ENCODE measurements at places on chromosomes 5 and 9.

DNA sequence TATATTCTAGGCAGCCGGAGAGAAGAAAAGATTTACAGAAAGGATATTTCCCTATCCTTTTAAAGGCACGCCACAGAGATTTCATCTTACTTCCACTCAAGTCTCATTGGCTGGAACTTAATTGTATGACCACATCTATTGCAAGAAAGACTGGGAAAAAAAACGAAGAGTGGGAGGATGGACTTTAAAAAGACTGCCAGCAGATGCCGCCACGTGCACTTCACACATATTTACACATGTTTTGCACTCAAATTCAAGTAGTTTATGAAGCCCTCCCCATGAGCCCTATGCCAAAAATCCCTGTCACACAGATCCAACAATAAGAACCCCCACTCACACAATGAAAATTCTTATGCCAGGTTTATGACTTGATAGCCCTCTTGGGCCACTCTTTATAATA lies 138.5 kb upstream of the TYRP1 start:
- DNase-seq, result no peak

- DNase-seq, result no peak
These were observed 253.4 kb downstream of the ARRDC3 start for GRCh38 chr5:91129748-91130147.

DNA sequence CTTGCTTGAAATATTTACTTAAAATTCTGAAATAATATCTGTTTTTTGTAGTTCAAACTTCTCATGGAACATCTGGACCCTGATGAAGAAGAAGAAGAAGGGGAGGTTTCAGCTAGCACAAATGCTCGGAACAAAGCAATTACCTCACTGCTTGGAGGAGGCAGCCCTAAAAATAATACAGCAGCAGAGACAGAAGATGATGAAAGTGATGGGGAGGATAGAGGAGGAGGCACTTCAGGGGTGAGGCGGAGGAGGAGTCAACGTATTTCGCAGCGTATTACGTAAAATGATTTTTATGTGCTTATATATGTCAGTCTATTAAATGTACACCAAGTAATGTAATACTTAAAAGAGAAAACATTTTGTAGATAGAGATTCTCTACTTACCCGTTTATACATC lies 185.4 kb downstream of the CPLANE1 start:
- no peak for DNase-seq

- no peak for DNase-seq
These were observed 916 bp downstream of the SHLD3 start for GRCh38 chr5:65625743-65626142.

- no peak for DNase-seq
These were observed 13.0 kb downstream of the TNC start for GRCh38 chr9:115104908-115105307.

DNA sequence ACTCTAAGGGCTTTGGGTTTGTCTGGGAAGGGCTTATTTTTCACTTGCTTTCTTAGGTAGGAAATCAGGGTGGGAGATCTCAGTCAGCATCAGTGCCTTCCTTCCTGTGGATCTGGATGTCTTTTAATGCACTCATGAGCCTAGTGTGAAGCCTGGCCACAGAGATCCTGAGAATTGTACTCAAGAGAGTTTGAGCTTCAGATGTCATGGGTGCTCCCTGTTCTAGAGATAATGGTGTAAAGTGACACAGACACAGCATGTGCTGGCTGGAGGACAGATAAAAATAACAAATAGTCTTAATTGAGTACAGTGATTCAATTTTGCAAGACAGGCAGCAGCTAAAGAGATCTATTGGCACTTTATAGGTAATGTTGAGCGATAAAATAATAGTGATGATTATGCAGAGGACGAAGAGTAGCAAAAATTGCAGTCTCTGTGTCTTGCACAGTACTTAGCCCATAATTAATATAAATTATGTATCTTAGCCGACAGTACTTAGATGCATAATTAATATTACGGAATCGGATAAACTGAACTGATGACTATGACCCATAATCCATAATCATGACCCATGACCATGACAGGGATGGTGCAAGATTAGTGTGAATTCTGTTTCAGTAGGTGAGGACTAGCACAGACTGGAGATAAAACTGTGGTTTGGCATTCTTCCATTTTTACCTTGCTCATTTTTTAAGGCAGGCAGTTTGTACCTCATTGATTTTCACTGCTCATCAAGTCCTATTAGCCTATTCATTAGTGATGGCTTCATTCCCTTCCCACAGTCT lies 408.7 kb upstream of the PIK3R1 start:
- no peak for DNase-seq

DNA sequence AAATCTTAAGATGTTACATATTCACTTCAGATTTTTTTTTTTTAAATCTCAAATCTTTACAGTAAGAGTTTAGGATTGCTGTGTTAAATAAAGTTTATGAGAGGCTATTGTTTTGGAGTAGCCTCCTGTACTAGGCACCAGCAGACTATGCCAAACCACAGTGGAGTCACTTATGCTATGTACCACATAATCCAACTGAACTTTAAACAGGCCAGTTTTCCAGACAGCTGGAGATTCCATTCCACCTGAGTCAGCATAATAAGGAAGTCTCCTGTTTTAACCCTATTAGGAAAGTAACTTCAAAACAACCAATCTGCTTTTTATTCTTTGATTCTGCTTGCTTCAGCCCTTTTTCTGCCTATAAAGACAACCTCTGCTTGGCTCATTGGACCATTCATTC lies 205.2 kb downstream of the CSNK1G3 start:
- DNase-seq, result no peak

DNA sequence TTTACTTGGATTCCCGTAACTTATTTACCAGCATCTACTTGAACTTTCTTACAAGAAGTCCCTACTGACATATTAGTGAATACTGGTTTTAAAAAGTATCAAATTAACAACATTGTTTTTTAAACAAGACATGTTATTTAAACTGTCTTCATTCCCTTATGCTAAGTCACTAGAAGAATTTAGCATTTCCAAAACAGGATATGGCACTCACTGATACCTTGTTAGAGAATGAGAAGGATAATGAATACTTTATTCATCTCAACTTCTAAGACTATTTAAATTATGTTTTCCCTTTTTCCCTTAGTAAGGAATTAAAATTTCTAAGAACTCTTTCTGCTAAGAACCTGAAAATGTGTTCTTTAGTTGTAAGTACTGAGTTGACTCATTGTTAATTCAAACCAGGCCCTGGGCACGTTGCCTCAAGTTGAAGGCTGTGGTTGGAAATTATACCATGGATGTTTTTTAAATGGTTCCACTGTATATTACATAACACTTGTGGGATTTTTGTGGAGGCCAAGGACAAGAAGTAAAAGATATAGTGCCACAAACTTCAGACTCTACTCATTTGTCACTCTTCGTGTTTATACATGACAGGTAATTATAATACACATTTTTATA lies 219.0 kb upstream of the EDIL3 start:
- DNase-seq, result peak; percentile 82

- DNase-seq, result no peak
These were observed 6.3 kb downstream of the GDF9 start for GRCh38 chr5:132859889-132860437.

- no peak for DNase-seq
These were observed 110.1 kb downstream of the WNK2 start for GRCh38 chr9:93294011-93294410.

GRCh38 chr5:142478113-142478512 lies 153.3 kb upstream of the SPRY4 start:
- DNase-seq, result no peak

- no peak for DNase-seq
These were observed 434.5 kb upstream of the CDH9 start for GRCh38 chr5:27472871-27473270.

DNA sequence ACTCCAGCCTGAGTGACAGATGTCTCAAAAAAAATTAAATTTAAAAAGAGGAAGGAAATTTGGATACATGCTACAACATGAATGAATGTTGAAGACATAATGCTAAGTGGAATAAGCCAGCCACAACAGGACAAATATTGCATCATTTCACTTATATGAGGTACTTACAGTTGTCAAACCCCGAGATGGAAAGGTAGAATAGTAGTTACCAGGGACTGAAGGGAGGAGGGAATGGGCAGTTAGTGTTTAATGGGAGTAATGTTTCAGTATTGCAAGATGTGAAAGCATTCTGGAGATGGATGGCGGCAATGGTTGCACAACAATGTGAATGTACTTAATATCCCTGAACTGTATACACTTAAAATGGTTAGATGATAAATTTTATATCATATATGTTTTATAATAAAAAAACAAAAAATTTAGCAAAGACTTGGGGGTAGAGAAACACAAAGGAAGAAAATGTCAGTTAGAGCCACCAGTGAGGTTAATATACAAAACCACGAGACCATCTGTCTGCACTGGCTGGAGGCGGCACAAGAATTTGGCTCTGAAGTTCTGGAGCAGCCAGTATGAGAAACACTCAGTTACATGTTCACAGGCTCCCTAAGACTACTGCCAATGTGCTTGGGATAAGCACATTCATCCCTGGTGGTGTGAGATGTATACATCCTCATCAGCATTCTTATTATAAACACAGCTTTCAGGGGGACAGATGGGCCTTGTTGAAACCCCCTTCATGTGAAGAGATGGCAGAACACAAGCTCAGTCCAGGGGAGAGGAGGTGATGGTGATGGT lies 37.0 kb upstream of the RPS23 start:
- no peak for DNase-seq

DNA sequence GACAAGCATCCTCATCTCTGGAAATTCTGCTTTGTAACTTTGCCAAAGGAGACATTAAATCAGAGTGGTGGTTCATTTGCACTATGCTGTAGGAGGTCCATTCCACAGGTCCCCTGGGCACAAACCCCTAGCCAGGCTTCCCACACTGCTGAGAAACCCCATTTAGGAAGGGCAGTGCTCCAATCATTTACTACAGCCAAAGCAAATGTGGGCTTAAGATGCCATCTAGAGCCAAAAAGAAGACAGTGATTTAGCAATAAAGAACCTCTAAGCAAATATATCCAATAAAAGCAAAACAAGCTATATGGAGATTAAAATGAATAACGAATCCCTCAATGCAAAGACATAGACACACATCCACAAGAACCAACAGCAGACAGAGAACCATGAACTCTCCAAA lies 129.0 kb upstream of the ALDH1B1 start:
- DNase-seq, result no peak

DNA sequence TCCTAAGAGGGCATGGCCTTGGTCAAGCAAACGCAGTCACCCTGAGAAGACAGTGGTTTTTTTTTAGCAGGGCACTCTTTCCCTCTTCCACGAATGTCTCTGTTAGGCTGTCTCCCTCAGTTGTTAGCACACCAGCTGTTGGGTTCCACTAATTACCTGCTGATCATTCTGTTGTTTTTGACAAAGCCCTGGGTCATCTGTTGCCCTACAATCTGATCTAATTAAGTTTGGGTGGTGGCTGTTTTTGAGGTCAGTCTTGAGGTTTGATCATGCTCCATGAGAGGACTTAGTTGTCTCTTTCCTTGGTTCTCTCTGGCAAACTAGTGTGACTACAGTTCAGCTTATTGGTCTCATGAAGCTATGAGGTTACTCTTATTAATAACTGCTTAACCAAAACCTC lies 5.0 kb upstream of the PTPDC1 start:
- no peak for DNase-seq

DNA sequence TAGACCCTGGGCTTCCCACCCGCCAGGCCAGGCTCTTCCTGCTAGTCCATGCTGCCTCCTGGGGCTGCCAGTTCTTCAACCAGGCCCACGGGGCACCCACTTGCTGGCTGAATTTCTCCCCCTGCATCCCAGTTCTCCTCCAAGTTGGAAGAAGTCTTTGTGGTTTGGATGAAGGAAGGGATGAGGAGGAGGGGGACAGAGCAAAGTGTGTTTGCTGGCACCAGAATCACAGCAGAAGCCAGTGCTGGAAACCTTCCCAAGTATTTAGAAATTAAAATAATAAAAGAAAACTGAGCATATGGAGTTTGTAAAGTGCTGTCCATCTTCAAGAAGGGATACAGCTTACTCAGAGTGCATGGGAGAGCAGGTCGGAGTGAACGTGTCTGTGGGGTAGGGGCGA lies 19.4 kb upstream of the UNC5A start:
- no peak for DNase-seq

GRCh38 chr5:85278193-85278592 lies 893.5 kb upstream of the EDIL3 start:
- DNase-seq, result no peak

DNA sequence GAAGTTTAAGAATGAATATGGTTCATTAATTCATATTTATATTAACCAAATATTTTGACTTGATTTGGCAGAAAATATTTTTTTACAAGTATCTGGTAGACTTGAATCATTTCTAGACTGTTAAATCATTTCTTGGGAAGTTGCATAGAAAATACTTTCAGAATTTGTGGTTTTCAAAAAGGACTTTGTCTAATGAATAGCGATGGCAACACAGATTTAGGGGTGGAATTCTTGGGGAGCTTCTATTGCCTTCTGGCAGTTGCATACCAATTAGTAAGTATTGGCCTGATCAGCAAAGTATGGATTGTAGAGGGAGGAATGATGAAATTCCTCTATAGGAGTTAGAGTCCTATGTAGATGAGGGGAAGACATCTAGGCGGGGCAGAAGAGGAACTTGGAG lies 68.6 kb upstream of the CKMT2 start:
- no peak for DNase-seq

Data from AG04449 (cell line).